ENCODE measurements at places on chromosomes 3 and 15.

DNA sequence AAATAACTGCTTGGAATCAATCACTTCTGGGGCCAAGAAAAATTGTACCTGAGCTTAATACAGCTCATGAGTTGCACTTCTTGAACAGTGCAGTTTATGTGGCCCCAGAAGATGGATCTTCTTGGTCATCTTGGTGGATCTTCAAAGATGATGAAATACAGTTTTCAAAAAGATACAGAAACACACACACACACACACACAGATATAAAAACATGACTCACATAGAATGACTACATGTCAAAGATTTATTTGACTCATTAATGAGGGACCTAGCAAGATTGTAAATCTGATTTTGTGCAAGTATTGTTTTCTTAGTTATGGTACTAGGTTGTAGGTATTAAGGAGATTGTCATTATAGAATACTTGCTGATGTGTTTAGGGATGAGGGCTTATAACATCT lies 32.6 kb downstream of the PDCD6IP start:
- DNase-seq = no peak

GRCh38 chr3:31693346-31693745 lies 160.6 kb downstream of the STT3B start:
- DNase-seq = no peak

GRCh38 chr3:153216928-153217327 lies 54.9 kb downstream of the RAP2B start:
- DNase-seq = no peak

DNA sequence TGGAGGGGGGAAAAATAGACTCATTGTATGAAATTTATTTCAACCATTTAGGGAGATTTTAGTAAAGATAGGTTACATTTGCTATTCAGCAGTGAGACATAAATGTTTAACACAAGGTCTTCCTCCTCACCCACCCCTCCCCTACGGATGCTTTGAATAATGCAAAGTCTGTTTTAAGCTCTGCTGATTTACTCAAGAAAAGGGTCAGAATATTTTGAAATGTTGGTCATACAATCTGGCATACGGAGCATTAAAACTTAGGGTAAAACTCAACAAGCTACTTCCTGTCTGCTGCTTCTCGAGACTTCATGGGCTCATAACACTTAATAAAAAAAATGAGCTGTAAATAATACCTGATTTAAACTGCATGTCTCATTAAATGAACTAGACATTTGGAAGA lies 156.3 kb downstream of the WNT5A start:
- no peak for DNase-seq

GRCh38 chr3:186261638-186262037 lies 100.4 kb downstream of the DGKG start:
- no peak for DNase-seq

- peak; percentile 18 for DNase-seq
Observed at GRCh38 chr3:18443665-18444594, 18.8 kb upstream of the SATB1 start.

- DNase-seq = no peak
Observed at GRCh38 chr3:80697291-80697690, 929.5 kb upstream of the ROBO1 start.
